ENCODE measurements at places on chromosomes 1 and 21.

DNA sequence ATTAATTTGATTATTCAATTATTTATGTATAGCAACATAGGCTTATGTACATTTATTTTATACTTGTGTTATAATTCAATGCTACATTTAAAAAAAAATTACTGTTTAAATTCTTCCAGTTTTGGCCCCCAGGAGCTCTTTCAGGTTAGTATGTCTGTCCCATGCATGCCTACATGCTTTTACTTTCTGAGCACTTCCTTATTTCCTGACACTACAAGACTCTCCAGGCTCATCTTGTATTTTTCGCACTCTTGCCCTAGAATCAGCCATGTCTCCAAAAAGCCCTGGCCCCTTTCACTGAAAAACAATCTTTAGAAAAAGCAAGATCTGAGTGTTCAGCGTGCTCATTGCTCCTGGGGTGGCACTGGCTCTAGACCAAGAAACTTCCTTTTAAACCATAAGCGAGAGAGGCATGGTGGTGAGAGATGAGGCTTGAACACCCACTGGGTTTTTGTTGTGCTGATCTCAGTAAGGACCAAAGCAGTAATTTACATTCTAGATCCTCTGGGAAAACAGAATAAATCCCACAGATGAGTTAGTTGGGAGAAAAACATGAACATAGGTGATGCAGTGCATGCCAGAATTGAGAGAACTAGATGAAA is 95.0 kb downstream of the SLC30A10 start:
- DNase-seq = no peak

DNA sequence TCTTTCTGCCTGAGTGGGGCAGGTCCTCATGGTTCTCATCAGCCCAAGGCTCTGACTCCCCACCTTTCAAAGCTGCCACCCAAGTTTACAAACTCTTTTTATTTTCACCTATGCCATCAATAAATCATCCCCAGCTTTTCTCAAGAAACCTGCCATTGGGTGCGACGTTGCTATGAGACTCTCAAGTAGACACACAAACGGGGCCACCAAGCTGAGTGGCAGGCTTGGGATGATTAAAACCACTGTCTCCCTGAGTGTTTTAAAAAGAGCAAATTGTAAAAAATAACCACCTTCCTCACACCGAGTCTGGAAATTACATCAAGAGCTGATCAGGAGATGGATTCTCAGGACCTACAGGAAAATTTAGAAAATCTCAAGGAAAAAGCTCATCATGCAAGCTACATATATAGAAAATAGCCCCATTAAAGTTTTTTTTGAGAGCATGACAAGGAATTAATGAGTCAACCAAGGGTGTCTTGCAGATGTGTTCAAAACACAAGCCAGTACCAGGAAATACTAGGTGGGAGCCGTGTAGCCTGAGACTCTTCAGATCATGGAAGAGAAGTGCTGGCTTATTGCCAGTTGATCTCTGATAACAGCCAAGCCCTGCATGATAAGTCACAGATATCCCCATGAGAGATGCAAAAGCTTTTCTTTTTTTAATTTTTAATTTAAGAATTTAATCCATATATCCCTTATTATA is 158.4 kb upstream of the BACE2 start:
- DNase-seq = no peak

DNA sequence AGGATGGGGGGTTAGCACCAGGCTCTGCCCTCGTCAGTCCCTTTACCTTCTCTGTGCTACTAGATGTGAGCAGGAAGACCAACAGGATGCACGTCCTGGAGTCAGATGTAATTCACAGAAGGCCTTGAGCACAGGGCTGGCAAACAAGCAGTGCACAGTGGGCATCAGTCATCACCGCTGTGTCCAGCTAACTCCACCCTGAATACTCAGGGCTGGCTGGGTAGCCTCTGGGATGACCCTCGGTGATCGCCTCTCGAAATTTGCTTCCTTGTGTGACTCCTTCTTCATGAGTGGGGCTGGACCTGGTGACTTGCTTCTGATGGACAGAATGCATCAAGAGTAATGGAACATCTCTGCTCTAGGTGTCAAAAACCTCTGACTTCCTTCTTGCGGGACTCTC is 92.2 kb upstream of the TMPRSS2 start:
- DNase-seq = no peak

- DNase-seq = no peak
Measured at GRCh38 chr1:232014941-232015340, 388.4 kb downstream of the DISC1 start.

GRCh38 chr1:62876535-62876934 is 92.6 kb downstream of the ATG4C start:
- DNase-seq = no peak

DNA sequence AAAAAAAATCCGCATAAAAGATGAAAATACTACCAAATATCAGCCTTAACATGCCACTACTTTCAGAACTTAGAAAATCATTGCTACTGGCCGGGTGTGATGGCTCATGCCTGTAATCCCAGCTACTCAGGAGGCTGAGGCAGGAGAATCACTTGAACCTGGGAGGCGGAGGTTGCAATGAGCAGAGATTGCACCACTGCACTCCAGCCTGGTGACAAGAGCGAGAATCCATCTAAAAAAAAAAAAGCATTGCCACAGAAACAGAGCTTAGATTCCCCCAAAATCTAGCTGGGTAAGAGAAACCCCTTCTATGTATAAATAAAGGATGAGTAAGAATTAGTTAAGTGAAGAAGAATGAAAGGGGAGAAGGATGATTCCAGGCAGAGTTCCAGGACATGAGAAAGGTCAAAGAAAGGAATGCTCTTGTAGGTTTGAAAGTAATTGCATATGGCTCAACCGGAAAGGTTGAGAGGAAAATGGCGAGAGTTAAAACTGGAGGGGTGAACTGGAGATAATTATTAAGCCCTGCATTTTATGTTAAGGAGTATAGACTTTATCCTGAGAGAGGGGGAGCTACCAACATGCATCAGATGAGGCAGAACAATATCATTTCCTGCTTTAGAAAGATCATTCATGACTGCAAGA is 19.7 kb upstream of the NRDC start:
- DNase-seq = no peak

GRCh38 chr21:42403611-42404231 is at the start of gene UBASH3A:
UBASH3A (plus strand) TSS chr21:42403902; CDS start chr21:42403946, 44 bp downstream.
- no peak for DNase-seq

DNA sequence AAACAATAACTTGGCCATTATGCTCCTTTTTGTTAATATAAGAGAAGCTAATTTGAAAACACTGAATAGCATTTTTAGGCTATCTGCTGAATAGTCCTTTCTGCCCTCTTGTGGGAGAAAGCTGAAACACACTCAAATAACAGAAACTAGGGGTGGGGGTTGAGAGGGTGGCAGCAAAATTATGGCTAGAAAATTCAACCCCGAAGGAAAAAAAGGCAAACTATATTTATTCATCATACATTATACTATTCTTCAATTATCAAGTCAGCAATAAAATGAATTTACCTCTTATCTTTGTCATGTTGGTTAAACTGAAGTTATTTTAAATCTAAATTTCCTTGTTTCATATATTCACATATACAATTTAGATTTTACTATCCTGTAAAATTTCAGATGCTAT is 255.9 kb downstream of the FAF1 start:
- no peak for DNase-seq

DNA sequence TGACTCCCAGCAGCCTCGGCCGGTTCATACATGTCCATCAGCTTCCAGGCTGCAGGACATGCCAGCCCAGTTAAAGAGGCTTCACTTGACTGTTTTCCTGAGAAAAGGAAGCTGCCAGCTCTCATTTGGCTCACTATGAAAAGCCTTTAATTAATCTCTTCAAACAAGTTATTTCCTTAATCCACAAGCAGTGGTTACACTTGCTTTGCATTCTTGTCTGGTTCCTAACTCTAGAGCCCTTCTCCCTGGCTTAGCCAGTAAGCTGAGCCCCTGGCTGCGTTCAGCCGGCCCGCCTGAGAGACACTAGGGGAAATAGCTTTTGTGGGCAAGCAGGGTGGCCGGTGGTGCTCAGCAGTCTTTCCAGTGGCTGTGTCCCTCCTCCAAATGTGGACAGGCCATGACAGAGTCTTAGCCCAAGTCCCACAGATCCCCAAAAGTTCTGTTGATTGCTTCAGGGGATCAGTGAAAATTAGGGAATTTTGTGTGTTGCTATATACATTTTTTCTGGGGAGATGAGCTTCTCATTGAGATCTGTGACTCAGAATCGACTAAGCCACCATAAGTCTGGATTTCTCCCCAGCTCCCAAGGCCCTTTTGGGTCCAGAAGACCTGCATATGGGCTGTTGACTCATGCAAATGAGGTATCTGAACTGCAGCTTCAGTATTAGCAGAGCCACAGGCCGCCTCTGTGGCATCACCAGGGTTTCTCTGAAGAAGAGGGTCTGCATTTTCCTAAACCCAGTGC is 10.1 kb downstream of the ATF3 start:
- no peak for DNase-seq

DNA sequence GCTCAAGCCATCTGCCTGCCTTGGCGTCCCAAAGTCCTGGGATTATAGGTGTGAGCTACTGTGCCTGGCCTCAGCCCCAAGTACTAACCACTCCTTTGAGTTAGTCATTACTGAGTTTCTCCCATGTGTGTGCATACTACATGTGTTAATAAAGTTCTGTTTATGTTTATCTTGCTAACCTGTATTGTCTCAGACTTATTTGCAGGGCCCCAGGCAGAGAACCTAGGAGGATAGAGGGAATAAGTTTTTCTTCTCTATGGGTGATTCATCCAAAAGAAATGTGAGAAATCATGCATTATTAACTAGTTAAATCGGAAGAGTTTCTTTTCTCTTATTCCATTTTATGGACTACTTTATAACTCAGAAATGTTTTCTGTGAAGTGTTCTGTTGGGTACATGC is 203.9 kb upstream of the CACYBP start:
- no peak for DNase-seq

DNA sequence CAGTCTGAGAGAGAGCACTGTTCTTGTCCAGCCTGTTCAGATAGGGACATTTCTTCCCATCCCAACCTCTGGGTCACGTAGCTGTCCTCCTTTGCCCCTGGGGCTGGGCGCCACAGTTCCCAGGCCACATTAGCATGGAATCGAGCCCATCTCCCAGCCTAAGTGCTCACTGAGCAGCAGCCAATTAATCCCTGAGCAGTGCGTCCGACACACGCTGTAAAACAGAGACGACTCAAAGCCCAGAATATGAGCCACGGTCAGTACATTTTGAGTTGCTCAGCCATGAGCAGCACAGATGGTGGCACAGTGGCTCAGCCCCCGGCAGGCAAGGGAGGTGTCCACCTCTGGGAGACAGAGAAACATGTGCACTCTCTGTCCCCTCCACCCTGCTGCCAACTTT is 267.4 kb downstream of the NPHP4 start:
- DNase-seq = no peak

- no peak for DNase-seq
Measured at GRCh38 chr1:86455073-86455472, 13.7 kb upstream of the CLCA1 start.

- no peak for DNase-seq
Measured at GRCh38 chr1:224498574-224499170, 64.1 kb upstream of the WDR26 start.

GRCh38 chr21:35521293-35521692 is 472.2 kb upstream of the RUNX1 start:
- DNase-seq = no peak

DNA sequence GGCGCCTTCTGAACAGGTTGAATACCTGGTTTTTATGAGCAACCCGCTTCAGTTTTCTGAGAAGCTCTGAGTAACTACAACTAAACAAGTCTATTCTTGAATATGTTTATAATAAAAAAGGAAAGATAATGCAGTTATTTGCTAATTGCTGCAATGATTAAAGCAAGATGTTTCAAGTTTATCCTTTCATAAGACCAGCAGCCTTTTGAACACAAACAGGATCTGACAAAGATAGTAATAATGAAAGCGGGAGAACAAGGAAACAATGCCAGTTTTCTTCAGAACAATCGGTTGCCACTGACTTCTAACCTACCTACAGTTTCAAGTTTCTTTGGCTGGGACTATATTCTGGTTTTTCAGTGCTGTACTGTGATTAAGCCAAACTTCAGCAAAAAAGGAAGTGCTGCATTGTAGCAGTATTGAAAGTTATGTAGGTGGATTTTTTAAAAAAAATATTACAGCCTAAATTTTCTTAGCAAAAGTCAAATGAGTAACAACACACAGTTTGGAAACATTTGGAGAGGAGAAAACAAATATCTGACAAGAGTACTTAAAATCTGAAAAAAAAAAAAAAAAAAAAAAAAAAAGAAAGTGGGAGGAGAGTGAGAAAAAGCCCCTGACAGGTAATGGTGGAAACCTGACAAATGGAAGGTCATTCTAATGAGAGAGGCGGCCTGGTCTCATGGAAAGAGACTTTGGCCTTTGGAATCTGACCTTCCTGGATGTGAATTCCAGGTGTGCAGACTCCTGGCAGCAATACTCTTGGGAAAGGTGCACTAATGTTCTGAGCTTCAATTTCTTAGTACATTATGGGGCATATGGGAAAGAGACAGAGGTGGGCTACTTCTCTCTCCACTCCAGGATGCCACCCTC is 11.4 kb downstream of the KCNJ15 start:
- no peak for DNase-seq

- no peak for DNase-seq
Measured at GRCh38 chr1:23492132-23492720, 8.2 kb upstream of the ASAP3 start.

- DNase-seq = no peak
Measured at GRCh38 chr1:247212012-247212411, 40.2 kb upstream of the ZNF124 start.

- no peak for DNase-seq
Measured at GRCh38 chr1:63630666-63631065, 37.5 kb downstream of the PGM1 start.

DNA sequence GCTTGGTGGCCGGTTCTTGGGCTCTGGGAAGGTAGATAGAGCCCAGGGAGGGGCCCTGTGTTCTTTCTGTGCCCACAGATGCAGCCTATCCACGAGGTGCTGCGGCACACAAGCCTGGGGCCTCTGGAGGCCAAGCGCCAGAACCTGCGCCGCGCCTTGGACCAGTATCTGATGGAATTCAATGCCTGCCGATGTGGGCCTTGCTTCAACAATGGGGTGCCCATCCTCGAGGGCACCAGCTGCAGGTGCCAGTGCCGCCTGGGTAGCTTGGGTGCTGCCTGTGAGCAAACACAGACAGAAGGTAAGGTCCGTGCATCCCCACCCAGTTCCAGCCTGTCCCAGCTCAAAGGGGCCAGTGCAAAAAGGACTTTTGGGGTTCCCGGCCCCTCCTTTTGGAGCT is 53.5 kb downstream of the C8B start:
- DNase-seq = no peak

- no peak for DNase-seq
Measured at GRCh38 chr21:42037516-42037915, 27.4 kb upstream of the ZBTB21 start.

DNA sequence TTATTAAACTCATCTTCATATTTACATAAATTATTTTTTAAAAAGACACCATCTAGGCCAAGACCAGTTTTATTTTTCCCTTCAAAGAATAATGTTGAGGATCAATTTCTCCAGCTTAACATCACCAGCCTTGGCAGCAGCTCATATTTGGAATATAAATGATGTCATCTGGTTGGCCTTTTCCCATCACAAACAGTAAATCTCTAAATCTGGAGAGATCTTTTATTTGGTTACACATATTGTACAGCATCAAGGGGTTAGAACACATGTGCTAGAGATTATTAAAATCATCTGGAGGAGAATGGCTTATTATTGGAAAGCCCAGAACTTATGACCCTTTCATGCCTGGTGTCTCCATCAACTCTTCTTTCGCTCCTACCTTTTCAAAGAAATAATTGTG is 508.8 kb downstream of the PLPP3 start:
- no peak for DNase-seq

- DNase-seq = peak; percentile 51
Measured at GRCh38 chr1:204207136-204207616, 6.6 kb downstream of the GOLT1A start.

Measured in stimulated activated CD8-positive, alpha-beta memory T cell treated with anti-CD3 and anti-CD28 coated beads, Interleukin-4, amount 100 ng/mL, for 1 hour (primary cell).